ENCODE measurements at places on chromosomes 2 and 18.
A peak's percentile ranks its signal among the peaks of the same experiment; 100 is the strongest.

DNA sequence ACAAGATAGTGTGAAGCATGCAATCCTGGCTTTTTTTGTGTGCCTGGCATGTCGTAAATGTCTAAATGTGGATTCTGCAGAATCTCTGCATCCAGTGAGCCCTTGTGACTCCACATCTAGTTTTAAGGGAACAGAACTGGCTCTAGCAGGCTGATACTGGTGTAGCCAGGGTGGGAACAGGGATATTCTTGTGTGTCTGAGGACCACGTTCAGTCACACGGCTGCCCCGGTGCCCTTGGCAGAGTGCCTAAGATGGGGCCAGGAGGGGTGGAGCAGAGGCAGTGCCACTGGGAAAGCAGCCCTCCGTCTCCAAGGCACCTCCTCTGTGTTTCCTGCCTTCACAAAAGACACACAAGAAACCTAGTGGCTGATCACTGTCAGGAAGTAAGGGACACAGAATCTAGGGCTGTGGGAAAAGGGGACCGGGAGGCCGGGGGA is 91.5 kb upstream of the PARD3B start:
- no peak for DNase-seq

GRCh38 chr2:130310881-130311280 is 31.8 kb upstream of the IMP4 start:
- no peak for DNase-seq

- DNase-seq, result no peak
Observed at GRCh38 chr2:168323529-168324021, 76.2 kb upstream of the STK39 start.

DNA sequence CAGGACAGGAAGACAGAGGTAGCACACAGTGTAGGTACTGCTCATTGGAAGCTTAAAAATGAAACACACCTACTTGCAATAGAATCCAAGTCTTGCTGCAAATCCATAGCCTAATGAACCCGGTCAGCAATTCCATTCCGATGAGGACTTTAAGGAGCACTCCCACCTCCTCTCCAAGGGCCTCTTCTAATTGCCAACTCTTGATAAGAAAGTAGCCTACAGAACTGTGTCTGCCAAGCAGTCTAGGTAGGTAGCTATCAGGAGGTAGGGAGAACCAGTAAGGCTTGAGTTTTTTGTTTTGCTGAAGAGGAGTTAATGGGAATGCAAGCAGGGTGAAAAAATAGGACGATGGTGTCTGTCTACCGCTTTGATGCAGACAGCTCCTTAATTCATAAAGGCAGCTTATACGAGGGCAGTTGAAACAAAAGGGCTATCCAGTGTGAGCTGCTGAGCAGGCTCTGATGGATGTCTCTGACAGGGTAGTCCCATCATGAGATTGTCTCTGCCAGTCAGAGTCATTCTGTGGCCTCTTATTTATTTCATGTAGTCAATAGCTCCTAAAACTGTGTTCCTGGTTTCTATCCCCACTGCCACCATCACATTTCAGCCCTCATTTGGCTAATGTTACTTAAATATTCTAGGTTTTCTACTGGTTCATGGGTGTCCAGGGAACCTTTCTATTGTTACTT is 155.6 kb upstream of the DNMT3A start:
- DNase-seq, result no peak

- DNase-seq, result no peak
Observed at GRCh38 chr2:44599130-44599529, 237.4 kb downstream of the CAMKMT start.

- no peak for DNase-seq
Observed at GRCh38 chr18:40313030-40313642, 1641.9 kb upstream of the PIK3C3 start.

GRCh38 chr18:58861861-58862301 is 2.8 kb upstream of the ZNF532 start:
- no peak for DNase-seq

- DNase-seq, result no peak
Observed at GRCh38 chr2:208033701-208034502, 8.6 kb upstream of the PLEKHM3 start.

GRCh38 chr2:55019526-55020258 is 30.6 kb downstream of the RTN4 start:
- no peak for DNase-seq

DNA sequence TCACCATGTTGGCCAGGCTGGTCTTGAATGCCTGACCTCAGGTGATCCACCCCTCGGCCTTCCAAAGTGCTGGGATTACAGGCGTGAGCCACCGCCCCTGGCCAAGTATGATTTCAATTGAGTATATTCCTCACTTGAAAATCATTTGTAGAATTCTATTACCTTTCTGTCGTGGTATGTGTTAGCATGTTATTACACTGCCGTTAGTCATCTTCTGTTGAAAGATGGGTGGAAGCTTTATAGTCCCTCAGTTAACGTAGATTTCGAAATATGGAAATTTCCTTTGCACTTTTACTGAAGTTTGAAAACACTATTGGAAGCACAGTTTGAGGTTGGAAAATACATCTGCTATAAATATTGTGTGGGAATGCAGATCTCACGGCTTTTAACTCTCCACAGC is 14.7 kb downstream of the NIFK start:
- DNase-seq, result no peak

DNA sequence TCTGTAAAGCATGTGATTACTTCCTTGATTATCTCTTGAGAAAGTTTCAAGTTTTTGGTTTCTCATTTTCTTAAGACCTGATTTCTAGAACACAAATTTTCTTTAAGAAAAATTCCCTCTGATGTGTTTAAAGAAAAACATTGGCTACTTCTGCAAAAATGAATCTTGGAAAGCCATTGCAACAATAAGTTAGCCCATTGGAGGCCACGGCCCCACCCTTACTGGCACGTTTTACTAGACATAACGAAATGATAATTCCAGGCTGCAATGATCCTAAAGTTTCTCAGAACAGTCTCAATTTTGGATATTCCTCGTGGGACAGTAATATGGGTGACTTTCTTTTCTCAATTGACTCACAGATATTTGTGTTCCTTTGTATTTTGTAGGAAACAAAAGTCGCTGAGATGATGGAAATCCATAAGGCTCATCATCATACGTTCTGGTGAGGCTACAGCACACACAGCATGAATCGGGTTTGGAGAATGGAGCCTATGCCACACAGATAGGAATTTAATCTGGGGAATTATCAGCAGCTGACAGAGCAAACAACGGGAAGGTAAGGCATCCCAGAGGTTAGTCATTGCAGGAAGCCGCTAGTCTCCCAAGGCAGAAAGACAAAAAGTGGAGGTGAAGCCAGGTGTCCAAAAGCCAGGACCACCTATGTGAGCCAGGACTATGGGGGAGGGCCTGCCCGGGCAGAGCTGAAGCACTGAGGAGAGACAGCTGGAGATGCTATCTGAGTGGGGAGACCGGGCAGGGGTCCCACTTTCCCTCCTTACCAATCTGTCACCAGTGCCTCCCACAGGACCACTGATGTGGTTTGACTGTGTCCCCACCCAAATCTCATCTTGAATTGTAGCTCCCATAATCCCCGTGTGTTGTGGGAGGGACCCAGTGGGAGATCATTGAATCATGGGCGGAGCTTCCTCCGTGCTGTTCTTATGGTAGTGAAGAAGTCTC is 35.9 kb downstream of the SOWAHC start:
- no peak for DNase-seq

DNA sequence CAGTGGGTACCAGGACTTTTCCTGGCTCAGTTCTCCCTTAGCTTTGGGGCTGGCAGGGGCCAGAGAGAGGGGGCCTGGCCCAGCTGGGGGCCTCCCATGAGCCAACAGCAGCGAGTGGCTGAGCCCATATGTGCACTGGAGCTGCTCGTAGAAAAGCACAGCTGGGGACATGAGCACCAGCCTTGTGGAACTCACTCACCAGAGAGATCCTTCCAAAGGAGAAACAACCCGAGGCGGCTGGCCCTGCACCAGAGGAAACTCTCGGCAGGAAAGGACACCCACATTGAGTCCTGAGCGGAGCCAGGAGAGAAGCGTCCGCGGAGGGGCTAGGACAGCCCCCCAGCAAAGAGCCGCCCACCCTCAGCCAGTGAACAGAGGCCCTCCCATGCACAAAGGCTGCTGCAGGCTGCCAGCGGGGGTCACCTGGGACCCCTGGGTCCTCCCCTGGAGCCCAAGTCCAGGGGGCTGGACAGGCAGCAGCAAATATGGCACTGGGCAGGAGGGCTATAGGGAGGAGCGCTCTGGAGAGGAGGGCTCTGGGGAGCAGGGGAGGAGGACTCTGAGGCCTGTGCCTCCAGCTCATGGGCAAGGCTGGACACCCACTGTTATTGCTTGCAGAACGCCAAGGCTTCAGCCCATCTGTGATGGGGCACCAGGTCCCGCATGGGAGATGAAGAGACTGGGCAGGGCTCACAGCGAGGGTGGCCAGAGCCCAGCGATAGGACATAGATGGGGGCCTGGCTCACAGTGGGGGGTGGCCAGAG is 42.1 kb upstream of the SNED1 start:
- DNase-seq, result no peak

DNA sequence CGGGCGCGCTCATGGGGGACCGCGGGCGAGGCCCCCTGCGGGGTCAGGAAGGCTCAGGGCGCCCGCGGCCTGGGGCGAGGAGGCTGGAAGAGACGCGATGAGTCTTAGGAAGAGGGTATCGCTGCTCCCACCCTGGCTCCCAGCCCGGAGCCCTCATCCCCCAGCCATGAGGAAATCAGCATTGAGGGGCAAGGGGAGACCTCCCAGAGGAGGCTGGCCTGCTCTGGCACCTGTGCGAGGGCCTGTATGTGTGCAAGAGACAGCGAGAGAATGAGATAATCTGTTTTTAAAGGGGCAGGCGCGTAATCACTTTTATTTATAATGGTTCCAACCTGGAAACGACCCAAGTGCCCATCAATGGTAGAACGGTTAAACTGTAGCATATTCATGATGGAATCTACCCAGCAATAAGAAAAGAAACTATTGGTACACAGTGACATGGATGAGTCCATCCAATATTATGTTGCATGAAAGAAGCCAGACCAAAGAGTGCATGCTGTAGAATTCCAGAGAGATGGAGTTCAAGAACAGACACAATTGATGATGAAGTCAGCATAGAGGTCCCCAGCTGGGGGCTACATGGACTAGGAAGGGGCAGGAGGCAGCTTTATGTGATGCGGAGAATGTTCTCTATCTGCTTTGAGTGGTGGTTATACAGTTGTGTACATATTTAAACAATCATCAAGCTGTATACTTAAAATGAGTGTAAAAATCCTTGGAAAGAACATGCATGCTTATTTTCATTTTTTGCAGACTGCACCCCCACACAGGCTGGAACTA is 14.4 kb downstream of the FBXO41 start:
- DNase-seq, result no peak

- DNase-seq, result no peak
Observed at GRCh38 chr18:52451256-52451655, 111.3 kb downstream of the DCC start.

- DNase-seq, result no peak
Observed at GRCh38 chr18:49733321-49733720, 80.0 kb downstream of the ACAA2 start.

DNA sequence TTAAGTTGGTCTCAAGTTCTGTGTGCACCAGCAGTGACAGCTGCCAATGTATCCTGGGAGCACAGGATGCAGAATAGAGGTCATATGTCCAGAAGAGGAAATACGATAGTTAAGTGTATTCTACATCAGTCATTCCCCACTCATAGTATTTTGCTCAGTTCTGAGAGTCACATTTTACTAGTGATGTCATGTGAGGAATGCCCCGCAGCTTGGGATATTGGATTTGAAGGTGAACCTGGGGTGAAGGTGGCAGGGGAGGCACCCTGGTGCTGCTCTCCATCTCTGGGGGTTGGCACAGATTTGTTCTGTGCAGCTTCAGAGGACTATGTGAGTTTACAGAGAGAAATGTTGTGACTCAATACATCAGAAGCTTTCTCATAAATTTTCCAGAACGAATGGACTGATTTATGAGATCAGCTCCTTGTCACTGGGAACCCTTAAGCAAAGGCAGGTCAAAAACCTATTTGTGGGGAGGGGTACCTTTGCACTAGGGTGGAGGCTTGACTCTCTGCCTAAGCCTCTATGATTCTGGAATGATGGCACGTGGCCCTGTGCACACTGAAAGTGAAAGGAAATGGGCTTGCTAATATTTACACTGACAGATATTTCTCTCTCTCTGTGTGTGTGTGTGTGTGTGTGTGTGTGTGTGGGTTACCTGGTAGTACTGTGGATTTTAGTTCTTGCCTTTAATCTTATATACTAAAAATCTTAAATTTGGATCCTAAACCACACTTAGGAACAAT is 95.9 kb downstream of the NEB start:
- peak; percentile 62 for DNase-seq

All from activated CD8-positive, alpha-beta memory T cell treated with anti-CD3 and anti-CD28 coated beads for 24 hours (primary cell).